Activated CD4-positive, alpha-beta T cell treated with anti-CD3 and anti-CD28 coated beads for 36 hours (primary cell): ENCODE measurements at places on chromosomes 12 and 14. TPM values are rescaled to one million over a fixed set of nuclear protein-coding genes. Genes with fewer than 3 reads are reported as not detected.

LHX5 gene
- not detected for total RNA-seq

PPP4R4 gene
- total RNA-seq = 21.4 TPM

- no peak for DNase-seq
Measured at GRCh38 chr12:12585115-12585863, 22.6 kb upstream of the DUSP16 start.

- no peak for DNase-seq
Measured at GRCh38 chr14:50658203-50658602, 9.9 kb downstream of the SAV1 start.

GRCh38 chr14:79331830-79332229 is 879.5 kb downstream of the DIO2 start:
- DNase-seq = no peak

DNA sequence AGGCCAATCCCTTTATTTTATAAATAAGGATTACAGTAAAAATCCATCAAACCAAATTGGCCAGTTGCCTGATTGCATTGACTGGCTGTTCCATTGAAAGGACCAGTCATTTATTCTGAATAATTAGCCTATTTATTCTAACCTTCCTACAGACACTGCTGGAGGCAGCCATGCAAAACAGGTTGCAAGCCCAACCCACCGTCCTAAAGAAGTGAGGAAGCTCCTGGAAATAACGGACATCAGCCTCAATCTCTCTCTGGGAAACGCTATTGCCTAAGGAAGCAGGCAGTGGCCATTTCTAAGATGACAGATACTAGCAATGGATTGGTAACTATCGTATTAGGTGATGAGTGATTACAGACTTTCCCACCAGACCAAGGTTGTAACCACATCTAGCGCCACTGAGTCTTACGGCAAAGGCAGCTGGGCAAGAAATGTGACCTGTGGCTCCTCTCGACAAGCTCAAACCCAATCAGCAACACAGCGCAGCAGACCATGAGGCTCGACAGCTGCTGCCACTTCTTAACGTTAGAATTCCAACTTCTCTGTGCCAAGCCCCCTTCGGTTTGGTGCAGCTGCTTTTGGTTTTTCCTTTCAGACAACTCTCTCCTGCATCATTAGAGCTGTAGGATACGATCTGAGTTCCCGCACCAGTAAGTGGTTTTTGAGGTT is 134.2 kb downstream of the KCNK10 start:
- DNase-seq = no peak

GRCh38 chr14:99718811-99719192 is 34.7 kb downstream of the CYP46A1 start:
- DNase-seq = no peak
